Suprapubic skin (tissue), 4 donors: ENCODE measurements at places on chromosomes 4 and X. TPM values are rescaled to one million over a fixed set of nuclear protein-coding genes. Genes with fewer than 3 reads are reported as not detected.

MGST2 gene
- total RNA-seq = 157 TPM

- H3K27me3 ChIP-seq = no peaks in the 10 kb centered on the region
- no peak overlapping the region for H3K4me3 ChIP-seq
- H3K36me3 ChIP-seq = no peaks in the 10 kb centered on the region
- no peak for DNase-seq
- no peaks in the 10 kb centered on the region for H3K4me1 ChIP-seq
Observed at GRCh38 chrX:107226757-107227156, 20.3 kb downstream of the DNAAF6 start.

GRCh38 chr4:10105421-10105820 is 11.2 kb downstream of the WDR1 start:
- peak overlapping the region; percentile 83 for H3K27ac ChIP-seq
- H3K4me1 ChIP-seq = peaks cover 97% of the 10 kb centered on the region
- H3K36me3 ChIP-seq = peaks cover 26% of the 10 kb centered on the region
- DNase-seq = no peak

- DNase-seq = no peak
- H3K27me3 ChIP-seq = no peaks in the 10 kb centered on the region
- H3K36me3 ChIP-seq = no peaks in the 10 kb centered on the region
- no peaks in the 10 kb centered on the region for H3K4me1 ChIP-seq
- no peak overlapping the region for H3K4me3 ChIP-seq
Observed at GRCh38 chr4:137299281-137299680, 233.0 kb downstream of the PCDH18 start.
